Upper lobe of left lung (tissue), 6 donors: ENCODE measurements at places on chromosomes 7 and 10.

GRCh38 chr7:37440738-37441385 is 7.8 kb downstream of the ELMO1 start:
- DNase-seq, result no peak

DNA sequence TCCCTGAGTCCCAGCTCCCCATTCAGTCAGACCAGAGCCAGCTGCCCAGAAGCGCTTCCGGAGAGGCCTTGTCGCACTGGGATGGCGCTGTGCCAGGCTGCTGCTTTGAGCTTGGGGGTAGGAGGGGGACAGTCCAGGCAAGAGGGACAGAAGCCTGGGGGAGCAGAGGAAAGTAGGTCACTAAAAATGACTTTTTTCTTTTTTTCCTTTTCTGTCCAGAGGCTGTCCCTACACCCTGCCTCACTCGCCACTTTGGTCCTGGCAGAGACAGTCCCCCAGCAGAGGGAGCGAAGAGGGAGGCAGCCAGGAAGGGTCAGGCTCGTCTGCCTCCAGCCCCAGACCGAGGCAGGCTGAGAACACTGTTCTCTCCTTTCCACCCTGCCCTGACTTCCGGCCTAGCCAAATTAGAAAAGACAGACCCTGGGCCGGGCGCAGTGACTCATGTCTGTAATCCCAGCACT is 15.8 kb upstream of the TRIM8 start:
- no peak for DNase-seq

DNA sequence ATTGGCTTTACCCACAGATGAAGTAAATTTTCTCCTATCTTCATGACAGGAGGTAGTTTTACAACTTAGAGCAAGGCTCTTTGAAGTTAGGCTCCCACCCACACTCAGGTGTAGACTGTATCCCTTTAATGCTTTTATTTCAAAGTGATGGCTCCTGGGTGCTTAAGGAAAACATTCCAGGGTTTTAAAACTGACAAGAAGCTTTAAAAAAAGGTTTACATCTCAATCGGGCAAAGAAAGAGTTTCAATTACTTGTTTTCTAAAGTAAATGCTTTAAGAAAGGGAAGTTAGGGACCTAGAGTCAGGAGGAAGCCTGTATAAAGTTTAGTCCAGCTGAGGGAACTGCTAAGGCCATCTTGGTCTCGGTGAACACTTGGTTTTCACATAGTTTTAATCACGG is 1153.8 kb upstream of the C7orf33 start:
- DNase-seq, result no peak

- DNase-seq, result no peak
Observed at GRCh38 chr10:125823663-125824251, 411 bp downstream of the BCCIP start.

DNA sequence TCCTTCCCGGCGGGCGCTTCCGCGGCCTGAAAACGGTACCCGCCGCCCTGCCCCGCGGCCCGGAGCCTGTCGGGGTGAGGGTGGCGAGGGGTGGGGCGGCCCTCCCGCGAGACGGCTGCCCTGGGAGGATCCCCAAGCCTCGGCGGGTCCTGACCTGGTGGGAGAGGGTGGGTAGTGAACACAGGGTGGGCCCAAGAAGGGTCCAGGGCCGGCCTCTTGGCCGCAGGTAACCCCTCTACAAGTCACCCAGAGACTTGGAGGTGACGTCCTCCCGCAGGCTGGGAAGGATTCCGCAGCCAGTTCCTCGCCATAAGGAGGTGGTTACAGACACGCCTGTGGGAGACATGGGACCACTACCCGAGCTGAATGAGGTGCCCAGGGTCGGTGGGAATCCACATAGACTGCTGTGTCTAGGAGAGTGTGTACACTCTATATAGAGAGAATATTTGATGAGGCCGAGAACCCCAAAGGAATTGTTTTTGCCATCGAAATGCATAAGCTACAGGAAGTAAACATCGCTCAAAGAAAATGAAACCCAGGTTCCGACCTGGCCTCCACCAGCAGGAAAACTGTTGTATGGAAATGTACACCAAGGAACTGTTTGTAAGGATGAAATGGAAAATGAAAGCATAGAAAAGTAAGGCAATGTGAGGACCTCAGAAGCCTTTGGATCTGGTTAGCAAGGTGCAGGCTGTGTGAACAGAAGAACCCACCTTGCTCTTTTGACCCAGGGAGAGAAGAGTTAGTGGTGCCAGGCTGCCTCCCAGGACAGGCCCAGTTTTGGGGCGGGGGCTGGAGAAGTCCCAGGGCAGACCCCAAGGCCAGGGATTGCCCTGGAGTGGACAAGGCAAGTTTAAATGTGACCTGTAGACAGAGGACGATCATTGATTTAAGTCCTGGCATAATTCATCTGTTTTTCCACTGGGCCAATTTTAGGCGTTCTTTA is 659 bp downstream of the OPTN start:
- DNase-seq, result peak; percentile 31

GRCh38 chr7:115561335-115562110 is 469.0 kb downstream of the TFEC start:
- DNase-seq, result no peak

DNA sequence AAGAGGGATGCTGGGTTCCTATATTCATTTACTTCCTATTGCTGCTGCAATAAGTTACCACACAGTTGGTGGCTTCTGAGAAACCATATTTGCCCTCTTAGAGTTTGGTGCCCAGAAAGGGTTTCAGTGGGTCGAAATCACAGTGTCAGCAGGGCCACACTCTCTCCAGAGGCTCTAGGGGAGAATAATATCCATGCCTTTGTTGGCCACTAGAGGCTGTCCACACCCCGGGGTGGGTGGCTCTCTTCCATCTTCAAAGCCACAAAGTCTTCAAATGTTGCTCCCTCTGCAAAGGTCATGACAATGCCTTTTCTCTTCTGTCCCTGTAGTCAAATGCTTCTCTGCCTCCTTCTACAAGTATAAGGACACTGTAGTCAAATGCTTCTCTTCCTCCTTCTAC is 989.4 kb downstream of the CCSER2 start:
- no peak for DNase-seq

DNA sequence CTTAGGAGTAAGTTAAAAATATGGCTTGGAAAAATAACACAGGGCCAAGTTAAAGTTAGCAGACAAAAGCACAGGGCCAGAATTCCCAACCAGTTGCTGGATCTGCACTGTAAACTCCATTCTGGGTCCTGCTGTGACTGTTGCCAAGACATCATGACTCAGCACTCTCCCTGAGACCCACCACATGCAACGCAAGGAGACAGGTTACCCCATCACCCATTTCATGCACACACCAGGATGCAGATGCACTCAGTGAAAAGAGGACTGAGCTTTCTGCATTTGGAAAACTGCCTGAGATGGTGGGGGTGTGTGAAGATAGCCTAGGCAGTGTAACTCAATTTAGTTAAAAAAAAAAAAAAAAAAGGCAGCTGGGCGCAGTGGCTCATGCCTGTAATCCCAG is 97.6 kb upstream of the ZNF438 start:
- DNase-seq, result no peak

DNA sequence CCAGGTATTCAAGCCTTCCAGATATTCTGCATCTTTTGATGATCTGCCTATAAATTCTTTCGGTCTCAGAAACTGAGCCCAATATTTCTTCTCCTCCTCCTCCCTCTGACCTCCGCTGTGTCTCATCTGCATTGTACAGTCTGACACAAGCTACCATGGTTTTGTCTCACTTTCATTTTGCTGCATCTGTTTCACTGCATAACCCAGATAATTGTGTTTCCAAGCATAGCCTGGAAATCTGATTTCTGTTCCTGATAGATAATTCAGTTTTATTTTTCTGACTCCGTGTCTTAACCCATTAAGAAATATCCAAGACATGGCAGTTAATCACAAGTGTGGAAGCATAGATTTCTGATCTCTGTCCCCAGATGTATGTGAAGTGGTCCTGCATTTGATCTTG is 374.2 kb upstream of the SEMA3A start:
- no peak for DNase-seq

DNA sequence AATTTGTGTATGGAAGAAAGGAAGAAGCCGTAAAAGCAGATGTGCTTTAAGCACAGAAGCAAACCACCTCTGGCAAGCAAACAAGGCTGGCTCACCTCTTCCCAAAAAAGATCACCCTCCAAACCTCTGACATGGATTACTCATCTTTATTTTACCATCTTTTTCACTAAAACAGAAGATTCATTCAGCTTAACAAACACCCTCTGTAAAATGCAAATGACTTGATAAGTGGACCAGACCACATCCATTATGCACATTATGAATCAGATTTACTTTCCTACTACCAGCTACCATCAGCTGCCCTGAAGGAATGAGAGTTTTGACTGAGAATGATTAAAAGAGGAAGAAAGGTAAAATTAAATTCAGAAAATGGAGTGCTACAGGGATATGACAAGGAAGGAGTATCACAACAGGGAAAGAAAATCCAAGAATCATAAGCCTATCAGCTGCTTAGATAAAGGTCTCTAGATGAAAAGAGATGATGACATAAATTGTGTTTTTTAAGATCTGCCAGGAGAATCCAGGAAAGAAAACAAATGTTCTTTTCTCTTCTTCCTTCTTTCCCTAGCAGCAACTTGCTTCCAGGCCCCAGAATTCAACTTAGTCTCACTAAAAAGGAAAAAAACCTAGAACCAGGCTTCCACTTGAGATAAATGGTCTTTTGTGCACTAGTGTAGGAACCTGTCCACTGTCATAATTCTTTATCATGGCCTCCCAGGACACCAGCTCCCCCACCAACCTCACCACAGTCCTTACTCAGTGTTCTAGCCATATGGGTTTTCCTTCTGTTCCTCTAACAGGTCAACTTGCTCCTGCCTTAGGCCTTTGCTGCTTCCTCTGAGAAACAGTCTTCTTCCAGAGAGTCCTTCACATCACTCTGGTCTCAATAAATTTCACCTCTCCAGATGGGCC is 47.4 kb downstream of the JAZF1 start:
- DNase-seq, result no peak

GRCh38 chr7:140596519-140597427 is 43.8 kb downstream of the DENND2A start:
- no peak for DNase-seq

DNA sequence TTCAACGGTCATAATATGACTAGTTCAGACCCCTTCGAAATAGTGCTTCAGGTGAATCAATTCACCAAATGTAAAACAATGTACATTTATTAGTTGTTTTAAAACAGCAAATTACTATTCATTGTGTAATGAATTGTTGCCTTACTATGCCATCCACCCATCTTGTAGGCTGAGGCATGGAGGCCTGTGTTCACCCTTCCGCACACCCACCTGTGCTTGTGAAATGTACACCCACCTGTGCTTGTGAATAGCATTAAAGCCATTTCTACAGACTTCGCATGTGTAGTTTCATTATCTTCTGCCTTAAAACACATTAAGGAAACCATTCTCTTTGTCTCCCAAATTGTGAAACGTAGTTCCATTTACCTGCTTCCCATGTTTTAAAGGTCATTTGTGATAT is 16.8 kb downstream of the CLRN3 start:
- DNase-seq, result no peak

GRCh38 chr10:110523736-110524135 is 26.0 kb downstream of the DUSP5 start:
- no peak for DNase-seq

DNA sequence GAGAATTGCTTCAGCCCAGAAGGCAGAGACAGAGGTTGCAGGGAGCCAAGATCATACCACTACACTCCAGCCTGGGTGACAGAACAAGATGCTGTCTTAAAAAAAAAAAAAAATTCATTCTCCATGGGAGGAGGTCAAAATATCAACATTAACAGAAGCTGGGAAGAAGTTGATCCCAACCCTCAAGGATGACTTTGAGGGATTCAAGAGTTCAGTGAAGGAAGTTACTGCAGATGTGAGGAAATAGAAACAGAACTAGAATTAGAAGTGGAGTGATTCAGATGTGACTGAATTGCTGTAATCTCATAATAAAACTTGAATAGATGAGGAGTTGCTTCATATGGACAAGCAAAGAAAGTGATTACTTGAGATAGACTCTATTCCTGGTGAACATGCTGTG is 19.7 kb upstream of the RPEL1 start:
- DNase-seq, result no peak

- DNase-seq, result no peak
Observed at GRCh38 chr7:81560708-81561107, 209.1 kb downstream of the HGF start.

DNA sequence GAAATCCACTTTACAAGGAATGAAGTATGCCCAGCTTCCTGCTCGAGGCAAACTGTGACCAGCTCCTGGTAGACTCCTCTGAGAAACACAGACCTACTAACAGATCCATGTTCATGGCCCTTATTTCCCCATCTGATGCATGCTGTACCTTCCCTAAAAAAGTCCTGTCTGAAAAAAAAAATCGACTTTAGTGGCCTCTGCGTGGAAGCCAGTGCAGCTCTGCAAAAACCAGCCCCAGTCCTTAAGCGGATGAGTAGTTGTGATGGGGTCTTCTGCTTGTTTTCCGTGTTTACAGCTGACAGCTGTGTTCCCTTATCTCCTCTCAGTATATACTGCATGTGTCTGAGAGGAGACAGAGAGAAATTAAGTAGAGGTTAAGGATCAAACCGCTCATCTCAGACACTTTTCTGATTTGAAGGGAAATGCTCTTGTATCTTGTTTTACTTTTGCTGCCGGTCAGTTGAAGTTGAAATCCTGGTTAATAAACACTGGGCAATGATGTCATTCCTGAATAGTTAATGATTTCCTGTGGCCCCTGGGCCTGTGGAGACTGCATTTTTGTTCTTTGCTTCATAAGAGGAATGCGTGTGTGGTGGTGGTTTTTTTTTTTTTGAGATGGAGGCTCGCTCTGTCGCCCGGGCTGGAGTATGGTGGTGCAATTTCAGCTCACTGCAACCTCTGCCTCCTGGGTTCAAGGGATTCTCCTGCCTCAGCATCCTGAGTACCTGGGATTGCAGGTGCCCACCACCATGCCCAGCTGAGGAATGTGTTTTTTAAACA is 67.6 kb downstream of the DOCK1 start:
- DNase-seq, result no peak

GRCh38 chr7:32357535-32358277 is 132.5 kb downstream of the LSM5 start:
- DNase-seq, result no peak

- DNase-seq, result no peak
Observed at GRCh38 chr10:113381416-113381815, 171.4 kb upstream of the HABP2 start.

- no peak for DNase-seq
Observed at GRCh38 chr7:97871659-97872024, 566 bp downstream of the ASNS start.

- no peak for DNase-seq
Observed at GRCh38 chr7:45007571-45008328, 7.7 kb downstream of the CCM2 start.

GRCh38 chr7:35254496-35255442 is 869 bp upstream of the TBX20 start:
- DNase-seq, result peak; percentile 10

- DNase-seq, result peak; percentile 90
Observed at GRCh38 chr7:4725014-4725849, 43.1 kb downstream of the FOXK1 start.

- peak; percentile 36 for DNase-seq
Observed at GRCh38 chr7:81769891-81770727, at the start of gene HGF. Gene HGF (minus strand): TSS chr7:81770047. CDS start chr7:81769971, 76 bp downstream.

GRCh38 chr7:117750612-117751563 is 122.4 kb downstream of the CTTNBP2 start:
- DNase-seq, result no peak

- no peak for DNase-seq
Observed at GRCh38 chr7:67306331-67306730, 309.7 kb downstream of the TYW1 start.

- DNase-seq, result no peak
Observed at GRCh38 chr7:138926241-138926612, 55.0 kb downstream of the KIAA1549 start.

GRCh38 chr10:17351506-17351905 is 102.9 kb downstream of the ST8SIA6 start:
- no peak for DNase-seq

GRCh38 chr7:70210200-70210935 is 612.1 kb downstream of the AUTS2 start:
- no peak for DNase-seq
